ENCODE measurements at places on chromosomes 5 and 9.

DNA sequence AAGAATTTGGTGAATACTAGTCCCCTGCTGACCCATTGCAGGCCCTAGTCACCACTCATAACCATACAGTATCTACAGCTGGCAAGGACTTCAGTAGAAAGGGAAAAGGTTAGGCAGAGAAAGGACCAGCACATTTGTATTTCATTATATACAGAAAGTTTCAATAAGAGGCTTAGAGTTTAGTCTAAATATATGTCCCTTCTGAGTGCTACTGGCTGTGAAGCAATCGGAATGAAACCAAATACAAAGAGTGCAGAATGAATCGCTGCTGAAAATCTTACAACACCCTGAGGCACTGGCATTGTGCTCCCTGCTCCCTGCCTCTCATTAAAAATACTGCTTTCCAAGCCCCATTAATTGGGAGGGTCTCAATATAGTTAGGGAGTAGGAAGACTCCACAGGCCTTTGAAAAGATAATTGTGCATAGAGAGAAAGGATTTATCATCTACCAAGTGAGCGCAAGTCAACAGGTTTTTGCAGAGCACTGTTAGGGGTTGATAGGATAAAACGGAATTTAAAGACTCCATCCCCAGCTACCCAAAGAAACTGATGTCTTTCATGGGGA, 110.8 kb downstream of the SLC1A3 start:
- no peak for DNase-seq

- no peak for DNase-seq
These were observed 408.4 kb upstream of the NMUR2 start for GRCh38 chr5:152813526-152813925.

DNA sequence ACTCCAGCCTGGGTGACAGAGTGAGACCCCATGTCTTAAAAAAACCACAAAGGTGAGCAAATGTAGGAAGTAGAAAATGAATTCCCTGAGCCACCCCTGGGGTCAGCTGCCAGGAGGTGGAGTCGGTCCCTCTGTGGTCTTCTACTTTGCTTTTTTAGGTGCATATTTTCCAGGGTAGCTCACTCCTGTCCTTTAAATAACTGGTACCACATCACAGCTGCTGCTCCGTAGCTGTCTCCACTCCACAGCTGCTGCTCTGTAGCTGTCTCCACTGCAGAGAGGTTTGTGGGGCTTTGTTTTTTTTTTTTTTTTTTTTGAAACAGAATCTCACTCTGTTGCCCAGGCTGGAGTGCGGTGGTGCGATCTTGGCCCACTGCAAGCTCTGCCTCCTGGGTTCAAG, 8.9 kb downstream of the WDR5 start:
- no peak for DNase-seq

DNA sequence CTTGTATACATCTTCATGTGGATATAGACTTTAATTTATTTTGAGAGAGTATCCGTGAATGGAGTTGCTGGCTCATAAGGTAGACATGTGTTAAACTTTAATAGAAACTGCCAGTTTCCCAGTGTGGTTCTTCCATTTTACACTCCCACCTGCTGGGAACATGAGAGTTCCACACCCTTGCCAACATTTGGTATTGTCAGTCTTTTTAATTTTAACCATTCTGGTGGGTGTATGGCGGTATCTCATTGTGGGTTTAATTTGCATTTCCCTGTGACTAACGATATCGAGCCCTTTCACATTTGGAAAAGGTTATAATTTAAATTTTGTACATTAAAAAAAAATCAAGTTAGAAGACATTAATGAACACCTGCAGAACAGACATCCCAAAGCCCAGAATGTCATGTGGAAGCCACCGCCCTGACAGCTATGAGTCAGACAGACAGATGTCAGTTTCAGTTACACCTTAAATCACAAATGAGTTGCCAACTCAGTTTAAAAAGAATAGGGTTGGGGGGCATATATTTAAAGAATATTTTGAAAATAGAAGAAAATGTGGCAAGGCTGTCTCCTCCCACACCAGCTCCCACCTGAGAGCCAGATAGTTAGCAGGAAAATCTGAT, 36.9 kb downstream of the ANKRD33B start:
- no peak for DNase-seq

- no peak for DNase-seq
These were observed 35.5 kb downstream of the VPS13A start for GRCh38 chr9:77212801-77213200.

DNA sequence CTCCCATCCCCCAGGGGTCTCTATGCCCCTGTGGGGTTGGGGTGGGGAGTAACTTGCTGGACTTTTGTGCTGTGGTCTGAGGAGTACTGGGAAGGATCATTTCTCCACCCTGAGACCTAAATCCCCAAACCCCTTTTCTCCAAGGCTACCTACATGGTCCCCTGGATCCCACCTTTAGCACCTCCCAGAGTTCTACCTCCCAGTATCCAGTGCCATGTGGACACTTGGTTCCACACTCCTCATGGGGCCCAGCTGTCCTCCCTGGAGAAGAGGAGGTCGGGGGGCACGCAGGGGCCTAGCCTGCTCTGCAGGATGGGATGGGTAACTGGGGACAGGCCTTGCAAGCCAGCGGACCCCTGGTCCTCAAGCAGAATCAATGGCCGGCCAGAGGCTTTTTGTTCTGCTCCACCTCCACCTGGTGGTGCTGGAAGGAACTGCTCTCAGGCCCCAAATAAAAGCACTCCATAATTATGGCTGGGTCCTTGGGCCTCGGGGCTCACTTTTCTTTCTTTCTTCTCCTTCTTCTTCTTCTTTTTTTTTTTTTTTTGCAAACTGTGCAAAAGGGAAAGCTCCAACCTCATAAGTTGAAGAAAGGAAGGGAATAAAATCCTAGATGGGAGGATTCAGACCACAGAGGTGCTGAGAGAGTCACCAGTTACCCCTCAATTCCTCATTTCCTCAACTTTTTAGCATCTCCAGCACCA, 68.4 kb downstream of the PSD2 start:
- DNase-seq, result peak; percentile 57

DNA sequence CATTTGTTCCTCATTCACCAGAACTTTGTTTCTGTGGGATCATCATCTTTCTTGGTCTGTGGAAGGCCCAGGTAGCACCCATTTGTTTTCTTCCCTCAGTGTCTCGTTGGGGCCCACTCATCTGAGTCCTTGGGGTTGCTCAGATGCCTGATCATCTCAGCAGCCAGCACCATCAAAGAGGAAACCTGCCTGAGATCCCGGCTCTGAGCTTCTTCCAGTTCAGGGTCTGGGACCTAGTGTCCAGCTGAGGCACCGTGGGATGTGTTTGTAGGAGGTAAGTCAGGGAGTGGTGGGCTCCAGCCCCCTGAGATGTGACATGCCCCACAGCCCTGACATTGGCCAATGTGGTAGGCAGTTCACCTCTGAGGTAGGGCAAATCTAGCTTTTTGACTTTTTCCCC, 9.4 kb upstream of the CD180 start:
- no peak for DNase-seq

Measured in naive thymus-derived CD4-positive, alpha-beta T cell (primary cell).